Inflammatory macrophage treated with lipopolysaccharide for 1 hour (primary cell): ENCODE measurements at places on chromosomes 6 and 20.

GRCh38 chr6:132731086-132731485 is 17.2 kb upstream of the VNN1 start:
- no peak for DNase-seq

GRCh38 chr6:106910999-106911949 is 63.3 kb downstream of the CD24 start:
- DNase-seq: no peak

DNA sequence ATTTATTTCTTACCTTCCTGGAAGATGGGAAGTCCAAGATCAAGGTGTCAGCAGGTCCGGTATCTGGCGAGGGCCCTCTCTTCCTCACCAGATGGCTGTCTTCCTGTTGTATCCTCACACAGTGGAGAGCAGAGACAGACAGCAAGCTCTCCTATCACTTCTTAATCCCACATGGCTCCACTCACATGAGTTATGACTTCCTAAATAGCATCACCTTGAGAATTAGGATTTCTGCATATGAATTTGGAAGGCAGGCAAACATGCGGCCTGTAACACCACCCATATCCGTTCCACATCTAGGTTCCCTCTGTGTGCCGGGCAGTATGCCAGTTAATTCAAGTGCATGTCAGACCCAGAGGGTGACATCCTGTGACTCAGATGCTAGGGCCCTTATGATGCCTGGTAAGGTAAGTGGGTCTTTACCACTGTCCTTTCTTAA is 2.1 kb downstream of the RAET1E start:
- DNase-seq: no peak

DNA sequence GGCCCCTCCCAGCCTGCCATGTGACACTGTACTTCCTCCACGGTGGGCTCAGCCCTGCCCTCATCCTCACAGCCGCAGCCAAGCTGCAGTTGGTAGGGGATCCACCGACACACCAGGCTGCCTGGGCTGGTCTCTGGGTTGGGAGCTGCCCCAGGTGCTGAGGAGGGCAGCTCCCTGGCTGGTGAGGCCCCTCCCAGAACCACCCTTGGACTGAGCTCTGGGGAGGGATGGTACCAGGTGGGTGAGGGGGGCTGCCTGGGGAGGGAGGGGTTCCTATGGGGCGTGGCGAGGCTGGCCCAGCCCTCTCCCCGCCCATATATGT is 185 bp upstream of the TNFRSF6B start:
- no peak for DNase-seq

DNA sequence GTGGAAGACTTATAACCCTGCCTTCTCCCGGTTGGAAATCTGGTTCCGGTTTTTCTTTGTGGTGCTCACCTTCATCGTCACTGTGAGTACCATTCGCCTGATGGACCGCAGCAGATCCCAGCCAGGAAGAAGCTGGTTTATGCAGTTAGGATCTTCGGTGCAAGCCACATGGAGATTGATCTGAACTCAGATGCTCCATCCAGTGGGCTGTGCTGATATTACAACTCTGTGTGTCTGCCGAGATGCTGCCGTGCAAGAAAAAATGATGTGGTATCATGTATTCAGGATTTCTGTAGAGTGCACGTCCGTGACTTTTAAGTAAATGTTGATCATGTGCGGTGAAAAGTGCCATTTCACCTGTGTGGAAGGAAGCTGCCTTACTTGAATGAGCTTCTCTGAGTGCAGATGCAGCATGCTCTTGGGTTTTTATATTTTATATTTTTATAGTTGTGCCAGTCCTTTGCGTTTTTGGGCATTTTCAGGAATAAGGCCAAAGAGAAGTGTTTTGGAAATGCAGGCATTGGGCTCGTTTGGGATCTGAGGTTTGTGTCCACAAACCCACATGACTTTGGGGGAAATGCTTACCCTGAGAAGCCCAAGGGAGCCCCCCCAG is 39.2 kb downstream of the DYNLT1 start:
- DNase-seq: peak; percentile 45

- no peak for DNase-seq
Measured at GRCh38 chr6:12333128-12333527, 43.0 kb downstream of the EDN1 start.

DNA sequence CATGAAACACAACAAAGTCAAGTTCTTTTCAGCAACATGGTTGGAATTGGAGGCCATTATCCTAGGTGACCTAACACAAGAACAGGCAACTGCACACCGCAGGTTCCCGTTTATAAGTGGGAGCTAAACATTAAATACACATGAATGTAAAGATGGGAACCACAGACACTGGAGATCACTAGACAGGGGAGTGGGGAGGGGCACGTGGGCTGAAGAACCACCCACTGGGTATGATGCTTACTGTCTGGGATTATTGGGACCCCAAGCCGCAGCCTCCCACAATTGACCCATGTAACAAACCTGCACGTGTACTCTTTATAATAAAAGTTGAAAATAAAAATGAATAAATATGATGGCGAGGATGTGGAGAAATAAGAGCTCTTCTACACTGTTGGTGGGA is 8.6 kb upstream of the RAET1G start:
- no peak for DNase-seq

DNA sequence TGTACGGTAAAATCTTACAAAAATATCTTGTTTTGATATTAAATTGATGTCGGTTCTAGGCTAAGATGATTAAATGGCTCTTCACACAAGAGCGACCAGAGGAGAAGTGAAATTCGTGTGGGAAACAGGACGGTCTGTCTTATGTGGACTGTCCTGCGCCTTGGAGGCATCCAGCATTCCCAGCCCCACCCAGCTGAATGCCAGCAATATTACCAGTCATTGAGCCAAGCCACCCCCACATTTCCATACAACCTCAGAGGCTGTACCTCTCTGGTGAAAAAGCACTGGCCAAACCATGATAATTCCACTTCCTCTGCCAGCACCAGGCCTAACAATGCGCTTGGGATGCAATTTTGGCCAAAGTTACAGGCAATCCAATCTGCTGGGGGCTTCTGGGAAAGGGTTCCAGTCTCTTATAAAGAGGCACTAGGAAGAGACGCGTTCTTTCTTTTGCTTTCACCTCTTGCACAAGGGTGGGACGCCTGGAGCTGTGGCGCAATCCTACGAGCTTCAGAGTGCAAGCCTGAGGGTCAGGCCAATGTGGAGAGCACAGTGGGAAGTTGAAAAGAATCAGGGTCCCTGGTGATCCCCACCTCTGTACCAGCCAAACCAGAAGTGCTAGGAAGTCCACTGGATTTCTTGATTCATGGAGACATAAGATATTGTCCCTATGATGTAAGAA is 213.1 kb downstream of the PREX1 start:
- DNase-seq: no peak

DNA sequence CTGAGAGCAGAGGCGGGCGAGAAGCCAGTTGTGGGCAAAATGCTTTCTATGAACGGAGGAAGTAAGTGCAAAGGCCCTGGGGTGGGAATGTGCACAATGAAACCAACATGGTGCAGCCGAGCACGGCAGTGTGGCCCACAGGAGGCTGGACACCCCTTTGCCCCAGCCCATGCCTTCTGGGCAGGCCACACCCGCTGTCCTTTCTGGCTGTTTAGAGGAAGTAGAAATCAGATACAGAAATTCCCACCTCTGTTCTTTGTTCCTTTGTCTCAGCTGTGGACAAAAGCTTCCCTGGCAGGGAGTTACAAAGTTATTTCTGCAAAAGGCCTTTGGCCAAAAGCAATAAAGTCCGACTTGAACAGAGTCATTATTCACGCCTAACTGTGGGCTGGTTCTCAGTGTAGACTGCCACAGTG is 11.9 kb downstream of the SULF2 start:
- DNase-seq: peak; percentile 56

- DNase-seq: no peak
Measured at GRCh38 chr6:102660303-102660702, 1266.8 kb downstream of the GRIK2 start.

GRCh38 chr6:87029711-87030314 is 65.1 kb downstream of the CGA start:
- peak; percentile 25 for DNase-seq

DNA sequence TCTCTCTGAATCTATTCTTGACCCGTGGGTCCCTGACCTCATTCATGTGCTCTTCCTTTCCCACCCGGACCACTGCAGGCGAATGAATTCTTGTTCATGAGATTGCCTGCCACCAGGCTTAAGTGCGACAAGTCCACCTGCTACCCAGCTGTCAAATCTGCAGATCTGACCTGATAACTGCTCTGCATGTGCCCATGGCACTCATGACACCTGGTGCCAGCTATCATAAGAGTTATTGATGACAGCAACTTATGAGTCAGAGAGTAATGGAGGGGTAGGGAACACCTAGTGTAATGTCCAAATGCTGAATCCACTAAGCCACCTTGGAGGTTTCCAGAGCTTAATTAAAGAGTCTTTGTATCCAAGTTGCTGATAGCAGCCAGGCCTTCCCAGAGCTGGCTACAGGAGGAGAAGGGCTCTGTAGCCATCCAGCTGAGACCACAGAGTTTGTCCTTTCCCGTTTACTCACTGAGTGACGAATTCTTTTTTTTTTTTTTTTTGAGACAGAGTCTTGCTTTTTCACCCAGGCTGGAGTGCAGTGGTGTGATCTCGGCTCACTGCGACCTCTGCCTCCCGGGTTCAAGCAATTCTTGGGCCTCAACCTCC is 17.4 kb downstream of the SHLD1 start:
- no peak for DNase-seq

- DNase-seq: no peak
Measured at GRCh38 chr6:22017272-22017671, 279.6 kb downstream of the PRL start.

GRCh38 chr20:63381781-63382431 is 20.8 kb upstream of the CHRNA4 start:
- no peak for DNase-seq

GRCh38 chr6:137373296-137373695 is 120.9 kb downstream of the OLIG3 start:
- DNase-seq: no peak

DNA sequence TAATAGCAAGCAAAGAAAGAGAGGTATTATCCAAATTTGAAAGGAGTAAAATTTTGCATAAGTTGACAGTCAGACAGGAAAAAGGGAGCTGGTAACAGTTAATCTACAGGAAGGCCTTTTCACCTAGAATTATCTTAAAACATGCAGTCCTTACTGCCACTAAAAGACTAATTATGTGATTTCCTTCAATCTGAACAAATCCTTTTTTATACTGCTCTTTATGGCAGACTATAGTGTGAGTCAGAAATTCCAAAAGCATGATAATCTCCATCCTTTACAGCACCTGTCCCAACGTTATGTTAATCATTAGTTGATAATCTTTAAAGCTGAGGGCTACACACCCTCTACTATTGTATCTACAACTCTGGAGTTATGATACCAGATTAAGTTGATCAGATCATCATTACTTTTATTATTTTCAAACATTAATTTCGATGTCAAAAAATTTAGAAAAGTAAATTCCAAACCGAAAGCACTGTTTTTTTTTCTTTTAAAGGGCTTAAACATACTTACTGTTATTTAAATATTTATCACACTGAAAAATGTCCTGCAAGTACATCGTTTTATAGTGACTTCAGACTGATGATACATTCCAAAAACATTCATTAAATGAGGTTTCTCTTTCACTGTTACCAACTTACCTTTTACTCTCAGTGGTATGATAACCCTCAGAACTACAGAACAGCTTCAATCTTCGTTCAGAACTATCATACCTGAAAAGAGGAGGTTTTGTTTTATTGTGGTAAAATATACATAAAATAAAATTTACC is 33.2 kb upstream of the AKAP7 start:
- no peak for DNase-seq

DNA sequence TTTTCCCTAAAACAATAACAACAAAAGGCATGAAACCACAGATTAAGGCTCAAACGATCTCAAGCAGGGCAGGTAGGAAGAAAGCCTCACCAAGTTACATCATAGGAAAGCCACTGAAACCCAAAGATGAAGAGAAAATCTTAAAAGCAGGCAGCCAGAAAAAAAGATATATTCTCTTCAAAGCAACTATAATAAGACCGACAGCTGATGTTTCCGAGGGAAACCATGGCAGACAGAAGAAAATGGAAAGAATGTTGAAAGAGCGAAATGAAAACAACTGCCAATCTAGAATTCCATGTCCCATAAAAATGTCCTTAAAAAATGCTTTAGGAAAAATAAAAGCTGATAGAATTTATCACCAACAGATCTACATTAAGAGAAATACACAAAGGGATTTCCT is 161.5 kb upstream of the THBS2 start:
- DNase-seq: no peak

DNA sequence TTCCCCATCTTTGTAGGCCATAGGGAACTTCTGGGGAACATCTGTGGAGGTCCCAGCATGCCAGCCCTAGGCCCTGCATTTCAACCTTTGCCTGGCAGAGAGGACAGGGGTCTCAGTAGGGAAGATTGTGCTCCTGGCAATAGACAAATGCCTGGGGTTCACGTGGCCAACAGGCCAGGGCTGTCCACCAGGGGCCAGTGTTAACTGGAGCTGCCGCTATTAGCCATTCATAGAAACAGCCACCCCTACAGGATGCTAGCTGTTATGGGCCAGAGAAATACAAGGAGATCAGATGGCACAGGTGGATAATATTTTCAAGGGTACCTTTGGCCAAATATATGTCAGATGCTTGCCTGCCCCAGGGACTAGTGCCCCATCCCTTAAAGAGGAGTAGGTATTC is 932.9 kb downstream of the QKI start:
- DNase-seq: no peak

- DNase-seq: no peak
Measured at GRCh38 chr6:903761-904160, 210.8 kb upstream of the EXOC2 start.

GRCh38 chr20:46406986-46407670 is 713 bp upstream of the ELMO2 start:
- peak; percentile 81 for DNase-seq

GRCh38 chr6:6085928-6086668 is 79.4 kb upstream of the NRN1 start:
- peak; percentile 36 for DNase-seq

GRCh38 chr6:84358581-84358980 is 131.1 kb upstream of the CEP162 start:
- DNase-seq: no peak

- no peak for DNase-seq
Measured at GRCh38 chr20:37571033-37571432, 43.4 kb upstream of the BLCAP start.

DNA sequence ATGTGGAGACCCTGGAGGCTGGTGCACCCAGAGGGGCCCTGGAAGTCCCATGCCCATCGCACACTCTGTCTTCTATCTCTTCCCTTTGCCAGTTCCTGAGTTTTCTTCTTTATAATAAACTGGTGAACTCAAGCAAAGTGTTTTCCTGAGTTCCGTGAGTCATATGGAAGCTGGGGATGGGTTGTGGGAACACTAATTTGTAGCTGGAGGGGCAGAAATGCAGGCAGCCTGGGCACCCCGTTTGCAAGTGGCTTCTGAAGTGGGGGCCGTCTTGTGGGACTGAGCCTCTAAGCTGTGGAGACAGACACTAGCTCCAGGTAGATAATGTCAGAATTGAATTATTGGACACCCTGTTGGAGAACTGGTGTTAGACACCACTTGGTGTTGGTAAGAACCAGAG is 3.2 kb upstream of the PPP1R3G start:
- DNase-seq: no peak

DNA sequence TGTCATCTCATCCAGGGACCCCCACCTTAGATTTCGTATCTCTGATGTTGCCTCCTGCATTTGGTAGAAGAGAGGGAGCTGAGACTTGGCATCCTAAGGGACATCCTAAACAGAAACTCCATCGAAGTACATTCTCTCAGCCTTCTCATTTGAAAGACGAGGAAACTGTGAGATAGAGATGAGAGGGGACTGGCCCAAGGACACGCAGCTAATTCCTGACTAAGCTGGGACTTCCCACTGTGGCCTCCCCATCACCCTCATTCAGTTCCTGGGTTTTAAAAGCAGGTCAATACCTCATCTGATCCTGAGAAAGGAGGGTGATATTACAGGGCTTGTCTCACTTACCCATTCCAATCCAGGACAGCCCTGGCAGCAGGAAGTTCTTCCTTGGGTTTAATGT is 855 bp upstream of the WFDC5 start:
- no peak for DNase-seq

- no peak for DNase-seq
Measured at GRCh38 chr6:169024047-169024660, 229.5 kb downstream of the THBS2 start.
